ENCODE measurements at places on chromosomes 12 and 14.

DNA sequence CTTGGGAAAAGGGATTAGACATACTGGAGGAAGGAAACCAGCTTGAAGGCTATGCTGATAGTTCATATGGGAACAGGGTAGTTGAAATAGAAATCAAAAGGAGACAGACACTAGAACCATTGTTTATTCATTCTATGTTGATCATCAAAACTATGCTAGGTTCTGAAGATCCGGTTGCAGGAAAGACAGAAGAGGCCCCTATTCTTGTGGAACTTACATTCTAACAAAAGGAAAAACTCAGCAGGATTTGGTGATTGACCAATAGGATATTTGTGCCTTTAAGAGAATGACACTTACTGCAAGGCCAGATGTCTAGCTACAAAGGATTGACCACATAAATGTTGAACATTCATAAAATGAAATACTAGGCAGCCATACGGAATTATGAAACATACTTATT lies 179.2 kb downstream of the AKAP6 start:
- no peak for DNase-seq

GRCh38 chr12:99111600-99111999 lies 466.5 kb downstream of the APAF1 start:
- DNase-seq, result no peak

- no peak for DNase-seq
Observed at GRCh38 chr14:80428671-80429070, 217.4 kb upstream of the DIO2 start.

DNA sequence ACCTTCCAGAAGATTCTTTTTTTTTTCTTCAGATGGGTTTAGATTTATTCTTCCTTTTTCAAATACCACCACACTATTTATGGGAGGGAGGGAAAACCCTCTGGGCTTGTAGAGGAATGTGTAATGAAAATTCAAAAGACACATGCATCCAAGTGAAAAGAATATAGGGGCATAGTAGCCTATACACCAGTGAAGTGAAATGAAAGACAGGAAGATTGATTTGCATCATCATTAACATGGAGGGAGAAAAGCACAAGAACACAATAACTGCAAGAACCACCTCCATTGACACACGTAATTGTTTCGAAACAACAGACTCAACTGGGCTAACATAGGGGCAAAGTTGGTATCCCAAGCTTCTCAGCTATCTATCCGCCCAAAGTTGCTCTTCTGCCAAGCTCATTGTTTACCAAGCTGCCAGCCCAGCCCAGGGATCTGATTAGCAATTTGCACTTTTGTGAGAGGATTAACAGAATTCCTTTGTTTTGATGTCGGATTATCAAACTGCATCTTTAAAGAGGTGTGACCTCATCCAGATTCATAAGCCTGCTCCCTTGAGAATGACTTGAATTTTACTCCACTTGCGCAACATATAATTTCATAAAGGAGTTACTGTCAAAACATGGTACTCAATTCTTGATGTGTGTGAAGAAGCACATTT lies 430.5 kb upstream of the SOX5 start:
- no peak for DNase-seq

GRCh38 chr12:53561590-53561953 lies 54.3 kb upstream of the NPFF start:
- no peak for DNase-seq

- no peak for DNase-seq
Observed at GRCh38 chr14:69868363-69868963, 10.8 kb upstream of the SMOC1 start.

GRCh38 chr12:101920906-101921305 lies 43.5 kb downstream of the DRAM1 start:
- DNase-seq, result no peak

GRCh38 chr12:57048423-57049118 lies 1.4 kb downstream of the MYO1A start:
- DNase-seq, result no peak

GRCh38 chr12:88836156-88836555 lies 255.9 kb upstream of the KITLG start:
- no peak for DNase-seq

DNA sequence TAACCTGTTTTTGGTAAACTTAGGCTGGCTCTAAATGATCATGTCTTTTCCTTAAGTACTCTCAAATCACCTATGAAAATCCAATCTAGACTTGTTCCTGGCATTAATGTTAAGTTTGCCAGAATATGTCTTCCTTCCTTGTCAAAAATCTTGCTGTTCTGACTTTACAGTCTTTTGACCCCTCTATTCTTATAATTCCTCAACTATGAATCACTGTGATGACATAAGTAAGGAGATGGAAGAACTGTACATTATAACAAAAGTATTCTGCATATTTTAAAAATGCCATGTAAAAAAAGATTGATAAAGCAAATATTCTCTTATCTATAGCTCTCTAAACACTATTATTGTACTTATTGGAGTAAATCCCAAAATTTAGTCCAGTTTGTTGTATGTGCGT lies 51.4 kb upstream of the BAZ1A start:
- no peak for DNase-seq

DNA sequence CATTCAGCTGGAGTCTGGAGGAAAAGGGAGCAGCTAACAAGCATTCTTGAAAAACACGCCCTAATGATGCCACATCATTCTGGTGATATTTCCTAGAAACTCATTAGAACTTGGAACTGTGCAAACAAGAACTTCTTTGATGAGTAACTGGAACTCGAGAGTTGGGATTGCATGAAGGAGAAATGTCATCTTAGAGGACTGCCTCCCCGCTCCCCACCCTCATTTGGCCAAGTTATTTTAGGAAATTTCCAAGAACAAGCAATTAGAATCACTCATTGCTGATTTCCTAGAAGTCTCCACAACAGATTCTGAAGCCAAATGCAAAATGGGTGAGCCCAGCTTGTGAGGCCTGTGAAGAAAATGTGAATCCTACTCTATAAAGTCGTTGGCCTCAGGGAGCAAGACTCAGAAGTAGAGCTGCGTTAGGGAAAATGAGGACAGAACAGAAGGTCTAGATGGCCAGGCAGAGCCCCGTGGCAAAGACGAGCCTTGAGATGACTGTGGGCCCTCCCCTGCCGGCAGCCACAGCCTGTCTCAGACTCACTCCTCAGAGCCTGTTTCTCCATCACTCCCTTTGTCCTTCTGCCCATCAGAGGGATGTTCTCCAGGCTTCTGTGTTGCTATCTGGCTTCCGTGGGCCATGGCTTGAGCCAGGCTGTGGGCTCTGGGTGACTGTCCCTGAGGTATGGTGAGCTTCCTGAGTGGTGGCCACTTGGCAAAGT lies 38.4 kb downstream of the RTL1 start:
- peak; percentile 15 for DNase-seq
